Memory B cell (primary cell): ENCODE measurements at places on chromosomes 16 and 17.

DNA sequence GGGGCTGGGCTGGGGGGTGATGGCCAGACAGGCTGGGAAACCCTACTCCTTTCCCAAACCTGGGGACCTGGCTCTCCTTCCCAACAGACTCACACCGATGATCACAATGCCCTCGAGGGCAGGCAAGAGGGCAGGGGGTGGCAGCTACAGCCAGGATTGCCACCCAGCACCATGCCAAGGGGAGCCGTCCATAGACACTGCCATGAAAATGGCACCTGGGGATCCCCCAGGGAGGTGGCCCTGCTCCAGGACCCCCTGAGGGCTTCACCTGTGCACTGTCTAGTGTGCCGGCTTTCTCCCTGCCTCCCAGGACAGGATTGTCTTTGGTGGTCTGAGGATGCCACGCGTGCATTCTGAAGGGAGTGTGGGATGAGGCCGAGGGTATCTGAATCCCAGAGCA is 24.6 kb downstream of the RPH3AL start:
- DNase-seq: no peak

- DNase-seq: peak; percentile 31
Observed at GRCh38 chr17:21452377-21453143, 76.4 kb downstream of the KCNJ12 start.

- DNase-seq: no peak
Observed at GRCh38 chr17:55320594-55321426, 56.0 kb downstream of the HLF start.

- peak; percentile 65 for DNase-seq
Observed at GRCh38 chr17:82592767-82593589, 55.3 kb downstream of the WDR45B start.

DNA sequence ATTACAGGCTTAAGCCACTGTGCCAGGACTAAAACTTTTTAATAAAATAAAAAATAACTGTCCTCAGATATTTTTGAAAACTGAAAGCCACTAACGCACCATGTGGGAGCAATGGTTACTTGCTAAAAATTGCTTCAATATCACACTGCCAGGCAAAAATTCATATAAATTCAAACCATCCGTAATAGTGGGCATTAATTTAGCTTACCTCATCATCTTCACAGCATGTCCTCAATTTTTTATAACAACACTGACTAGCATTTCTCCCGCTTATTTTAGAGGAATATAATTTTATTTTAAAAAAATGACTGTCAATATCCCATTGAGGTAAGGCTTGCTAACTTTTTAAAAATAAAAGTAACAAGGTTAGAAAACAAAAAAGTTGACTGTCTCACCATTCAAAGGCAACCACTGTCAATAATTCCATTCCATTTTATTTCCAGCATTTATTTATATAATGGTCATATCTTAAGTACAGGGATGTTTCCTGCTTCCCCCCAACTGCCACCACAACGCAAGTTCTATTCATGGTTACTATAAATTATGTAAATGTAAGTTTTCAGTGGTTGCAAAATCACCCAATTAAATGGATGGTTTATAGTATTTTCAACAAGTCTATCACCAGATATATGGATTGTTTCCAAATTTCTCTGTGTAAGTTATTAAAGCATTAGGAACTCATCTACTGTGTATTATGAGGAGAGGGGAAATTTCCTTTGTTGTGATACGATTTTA is 25.4 kb downstream of the GSPT1 start:
- DNase-seq: no peak

DNA sequence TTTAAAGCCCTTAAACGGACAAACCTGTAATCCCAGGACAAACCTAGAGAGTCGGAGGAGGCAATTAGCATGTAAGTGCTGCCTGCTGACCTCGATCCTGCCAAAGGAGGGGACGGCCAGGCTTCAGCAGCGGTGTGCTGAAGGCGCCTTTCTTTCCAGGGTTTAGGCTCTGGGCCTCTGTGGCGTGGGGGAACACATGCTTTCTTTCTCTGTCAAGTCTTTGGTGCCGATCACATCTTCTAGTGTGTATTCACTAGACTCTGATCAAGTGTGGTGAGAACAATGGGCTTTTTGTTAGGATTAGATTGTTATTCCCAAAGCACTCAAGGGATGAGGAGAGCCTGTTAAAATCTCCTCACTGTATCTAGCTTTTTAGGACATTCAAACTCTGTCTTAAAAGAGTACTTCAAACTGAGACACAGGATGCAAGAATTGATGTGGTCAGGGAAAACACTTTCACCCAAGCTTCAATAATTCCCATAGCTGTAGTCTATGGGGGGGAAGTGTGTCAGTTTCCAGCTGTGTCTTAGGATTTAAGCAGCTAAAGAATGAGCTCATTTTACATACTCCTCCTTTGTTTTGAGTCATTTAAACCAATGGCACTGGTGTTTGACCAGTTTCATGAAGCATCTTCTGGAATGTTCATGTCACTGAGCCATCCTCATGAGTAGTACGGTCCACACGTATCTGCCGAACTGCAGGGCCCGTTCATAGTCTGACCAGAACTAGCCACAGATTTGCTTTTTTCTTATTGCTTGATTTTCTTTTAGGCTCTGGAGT is 51.2 kb downstream of the RPA1 start:
- no peak for DNase-seq

GRCh38 chr16:54878301-54878700 is 52.4 kb upstream of the IRX5 start:
- DNase-seq: no peak

- DNase-seq: no peak
Observed at GRCh38 chr17:64063766-64064224, 43.4 kb upstream of the ICAM2 start.

- DNase-seq: no peak
Observed at GRCh38 chr16:85557971-85558657, 55.0 kb upstream of the GSE1 start.

- no peak for DNase-seq
Observed at GRCh38 chr17:74231928-74232907, 18.8 kb downstream of the TTYH2 start.

- DNase-seq: no peak
Observed at GRCh38 chr17:53344778-53345177, 477.9 kb upstream of the KIF2B start.

GRCh38 chr16:67345401-67345800 is 18.8 kb downstream of the LRRC36 start:
- no peak for DNase-seq

- no peak for DNase-seq
Observed at GRCh38 chr16:27286451-27286850, 17.9 kb upstream of the NSMCE1 start.

DNA sequence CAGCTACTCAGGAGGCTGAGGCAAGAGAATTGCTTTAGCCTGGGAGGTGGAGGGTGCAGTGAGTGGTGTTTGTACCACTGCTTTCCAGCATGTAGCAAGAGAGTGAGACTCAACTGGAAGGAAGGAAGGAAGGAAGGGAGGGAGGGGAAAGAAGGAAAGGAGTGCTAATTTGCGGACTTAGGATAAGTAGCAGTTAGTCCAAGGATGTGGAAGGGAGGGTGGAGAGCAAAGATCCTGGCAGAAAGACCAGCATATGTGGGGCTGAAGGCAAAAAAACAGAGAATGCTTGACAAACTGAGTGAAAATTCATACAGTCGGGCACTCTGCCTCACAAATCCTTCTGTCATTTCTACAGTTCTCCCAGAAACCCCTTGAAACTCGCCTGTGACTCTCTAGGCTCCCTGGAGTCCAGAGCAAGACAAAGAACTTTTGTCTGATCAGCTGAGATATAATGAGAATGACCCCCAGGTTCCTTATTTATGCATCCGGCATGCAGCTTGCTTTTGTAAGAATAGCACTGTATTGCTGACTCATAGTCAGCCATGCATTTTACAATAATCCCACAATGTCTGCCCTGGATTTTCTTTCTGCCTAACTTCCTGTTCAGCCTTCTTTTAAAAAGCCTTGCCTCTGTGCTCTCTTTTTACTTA is 31.5 kb downstream of the CDK5RAP3 start:
- no peak for DNase-seq

GRCh38 chr17:16878606-16879005 is 93.3 kb downstream of the TNFRSF13B start:
- no peak for DNase-seq

GRCh38 chr17:75019710-75020109 is 7.2 kb downstream of the MRPL58 start:
- no peak for DNase-seq

GRCh38 chr17:47324224-47325020 is 667 bp downstream of the EFCAB13 start:
- DNase-seq: peak; percentile 68

- peak; percentile 26 for DNase-seq
Observed at GRCh38 chr17:64218066-64218465, 45.0 kb downstream of the TEX2 start.

DNA sequence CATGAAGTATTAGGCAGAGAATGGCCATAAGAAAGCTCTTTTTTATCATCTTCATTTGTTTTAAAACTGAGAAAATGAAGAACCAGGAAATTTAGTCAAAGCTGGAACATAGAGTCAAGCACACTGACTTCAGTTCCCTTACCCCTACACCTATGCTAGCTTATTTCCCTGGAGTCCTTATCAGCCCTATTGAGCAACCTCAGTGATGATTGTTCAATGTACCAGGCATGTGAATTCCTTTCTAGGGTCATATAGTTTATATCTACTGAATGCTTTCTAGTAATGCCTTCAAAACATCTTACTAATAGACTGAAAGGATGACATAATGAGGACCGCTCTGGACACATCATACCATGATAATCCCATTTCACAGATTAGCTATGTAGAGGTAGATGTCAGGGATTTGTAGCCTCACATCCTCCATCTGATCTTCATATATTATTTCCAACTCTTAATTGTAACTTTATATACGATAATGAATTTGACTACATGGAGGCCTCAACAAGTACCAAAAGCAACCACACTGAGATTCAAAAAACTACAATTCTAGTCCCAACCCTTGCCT is 460.4 kb upstream of the DYNLRB2 start:
- DNase-seq: no peak
